ENCODE measurements at places on chromosomes 12 and 14.

DNA sequence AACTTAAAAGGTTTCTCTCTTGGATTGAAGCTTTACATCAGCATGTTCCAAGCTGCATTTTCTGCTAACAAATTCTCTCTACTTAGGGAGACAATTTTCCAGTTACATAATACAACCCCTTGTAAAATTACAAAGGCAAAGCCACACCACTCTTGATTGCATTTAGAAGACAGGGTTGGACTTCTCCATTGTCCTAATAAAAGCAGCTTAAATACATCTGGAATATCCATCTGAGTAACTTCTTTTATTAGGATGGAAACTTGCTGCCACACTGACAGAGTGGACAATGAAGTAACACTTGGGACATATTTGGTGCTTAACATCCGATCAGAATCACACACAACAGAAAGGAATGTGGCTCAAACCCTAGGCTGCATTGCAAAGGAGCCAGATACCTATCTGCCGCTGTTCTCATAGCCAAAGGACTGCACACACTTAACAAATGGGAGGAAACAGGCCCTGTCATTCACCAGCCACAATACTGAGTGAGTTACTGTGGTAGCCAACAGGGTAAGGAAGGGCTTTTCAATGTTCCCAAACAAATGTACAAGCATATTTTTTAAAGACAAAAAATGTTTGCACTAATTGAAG is 157.2 kb downstream of the PAX9 start:
- DNase-seq: no peak

DNA sequence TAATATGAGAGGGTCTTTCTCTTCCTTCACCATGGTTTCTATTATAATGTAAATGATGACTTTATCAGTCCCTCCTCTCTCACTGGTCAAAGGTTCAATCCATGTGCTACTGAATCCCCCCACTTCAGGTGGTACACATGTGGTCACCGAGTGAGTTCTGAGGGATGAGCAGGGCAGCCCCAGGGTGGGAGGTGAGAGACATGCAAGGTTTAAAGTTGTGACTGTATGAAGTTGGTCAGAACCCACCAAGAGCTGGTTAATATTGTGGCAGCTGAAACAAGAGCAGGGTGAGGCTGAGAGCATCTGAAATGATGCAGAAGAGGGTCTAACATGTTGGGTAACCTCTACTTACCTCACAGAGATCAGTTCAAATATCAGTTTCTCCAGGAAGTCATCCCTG is 444.7 kb upstream of the FBXO33 start:
- DNase-seq: no peak

DNA sequence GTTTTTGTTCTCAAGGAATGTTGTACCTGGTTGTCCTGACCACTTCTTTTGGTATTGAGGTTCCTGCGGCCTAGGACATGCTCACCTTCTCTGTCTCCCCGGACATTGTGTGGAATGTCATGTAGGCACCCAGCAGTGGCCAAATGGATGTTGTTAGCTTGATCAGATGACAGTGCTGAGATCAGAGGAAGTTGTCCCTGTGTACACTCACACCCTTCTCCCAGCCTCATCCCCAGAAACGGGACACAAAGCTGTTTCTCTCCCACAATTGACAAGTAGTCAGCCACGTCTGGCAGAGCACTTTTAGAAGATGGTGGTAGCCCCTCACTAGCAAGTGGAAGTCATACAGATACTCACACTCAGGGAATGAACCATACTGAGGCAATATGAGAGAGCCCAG is 3.0 kb downstream of the PLEKHH1 start:
- DNase-seq: no peak

DNA sequence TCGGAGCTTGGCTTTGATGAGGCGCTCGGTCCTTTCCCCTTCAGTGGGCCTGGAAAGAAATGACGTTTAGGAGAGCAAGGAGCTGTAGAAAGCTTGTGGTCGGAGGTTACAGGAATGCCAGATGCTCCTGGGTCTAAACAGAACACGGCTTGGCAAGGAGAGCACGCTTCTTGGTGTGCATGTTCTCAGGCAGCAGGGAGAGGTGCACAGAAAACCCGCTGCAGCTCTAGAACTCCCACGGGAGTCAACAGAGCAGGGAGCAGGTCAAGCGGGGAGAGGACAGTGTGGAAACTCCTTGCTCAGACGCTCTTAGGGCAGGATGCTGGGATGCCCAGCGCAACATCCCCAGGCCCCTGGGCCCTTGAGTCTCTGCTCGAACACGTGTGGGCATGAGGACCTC is 51.0 kb downstream of the SSH1 start:
- no peak for DNase-seq

GRCh38 chr14:28596391-28596790 is 170.2 kb upstream of the FOXG1 start:
- DNase-seq: no peak
